ENCODE measurements at places on chromosomes 16 and 17.

DNA sequence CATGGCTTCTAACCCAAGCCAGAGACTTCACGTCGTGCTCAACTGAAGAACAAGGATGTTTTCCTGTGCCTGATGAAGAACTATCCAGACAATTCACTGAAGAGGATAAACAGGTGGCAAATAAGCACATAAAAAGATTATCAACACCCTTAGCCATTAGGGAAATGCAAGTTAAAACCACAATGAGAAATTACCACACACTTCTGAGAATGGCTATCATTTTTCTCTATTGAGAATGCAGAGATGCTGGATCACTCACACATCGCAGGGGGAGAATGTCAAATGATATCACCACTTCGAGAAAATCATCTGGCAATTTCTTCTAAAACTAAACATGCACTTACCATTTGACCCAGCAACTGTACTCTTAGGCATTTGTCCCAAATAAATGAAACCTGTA lies 162.8 kb downstream of the IRX3 start:
- DNase-seq = peak; percentile 30

GRCh38 chr17:79907217-79907715 lies 68.0 kb upstream of the CBX4 start:
- no peak for DNase-seq

GRCh38 chr17:7224110-7224509 lies 4.4 kb downstream of the ACADVL start:
- DNase-seq = no peak

DNA sequence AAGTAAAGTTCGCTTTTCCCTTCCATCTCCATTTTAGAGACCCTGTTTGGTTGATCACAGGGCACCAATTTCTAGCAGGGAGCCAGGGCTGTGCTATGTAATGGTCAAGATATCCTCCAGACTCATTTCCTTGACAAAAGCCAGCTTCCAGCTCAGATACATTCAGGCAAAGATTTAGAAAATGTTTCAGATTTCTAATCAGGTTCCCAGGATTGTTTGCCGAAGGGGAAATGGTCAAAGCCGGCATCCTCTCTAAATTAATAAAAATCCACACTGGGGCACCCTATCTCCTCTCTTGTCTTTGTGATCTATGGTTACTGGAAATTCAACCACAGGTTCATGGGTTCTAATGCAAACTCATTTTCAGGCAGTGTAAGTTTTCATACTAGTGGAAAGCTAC lies 686.8 kb upstream of the KIF2B start:
- DNase-seq = no peak

DNA sequence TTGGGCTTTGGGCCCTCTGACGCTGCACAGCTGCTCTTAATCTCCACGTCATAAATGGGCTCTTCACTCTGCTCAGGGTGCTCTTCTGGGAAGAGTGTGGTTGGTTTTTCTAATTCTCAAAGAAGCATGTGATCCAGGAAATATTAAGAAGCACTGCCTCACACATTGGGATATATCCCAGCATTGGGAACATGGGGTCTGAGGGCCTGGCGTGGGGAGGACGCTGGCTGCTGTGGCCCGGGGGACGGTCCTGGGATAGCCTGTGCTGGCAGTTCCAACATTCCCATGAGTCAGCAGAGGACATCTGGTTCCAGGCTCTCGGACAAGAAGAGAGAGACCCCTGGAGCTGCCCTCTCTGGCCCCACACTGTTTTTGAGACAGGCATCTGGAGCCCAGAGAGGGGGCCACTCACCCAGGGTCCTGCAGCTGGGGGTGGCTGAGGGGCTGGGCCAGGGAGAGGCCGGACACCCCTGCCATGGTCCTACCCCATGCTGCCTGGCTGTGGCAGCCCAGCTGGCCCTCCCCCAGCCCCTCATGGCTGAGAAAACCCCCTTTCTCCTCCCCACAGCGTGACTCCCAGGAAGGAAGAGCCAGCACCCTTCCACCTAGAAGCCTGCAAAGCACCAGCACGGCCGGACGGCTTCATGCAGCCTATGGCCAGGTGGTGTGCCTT lies 58.8 kb downstream of the NT5M start:
- DNase-seq = no peak

DNA sequence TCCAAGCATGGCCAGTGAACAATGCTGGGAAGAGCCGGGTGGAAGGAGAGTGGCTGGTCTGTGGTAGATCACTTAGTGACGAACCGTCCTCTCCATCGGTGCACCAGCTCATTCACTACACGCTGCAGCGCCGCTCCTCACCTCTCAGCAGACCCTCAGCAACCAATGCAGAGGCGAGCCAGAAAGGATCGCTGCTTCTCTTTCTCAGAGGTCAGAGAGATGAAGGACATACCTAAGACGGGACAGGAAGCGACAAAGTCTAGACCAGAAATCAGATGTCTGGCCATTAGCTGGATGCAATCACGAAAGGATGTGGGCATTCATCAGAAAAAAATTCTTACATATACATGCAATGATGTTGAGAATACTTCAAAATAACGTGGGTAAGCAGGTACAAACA lies 26.9 kb downstream of the NSMCE1 start:
- no peak for DNase-seq
